ENCODE measurements at places on chromosomes 4 and X. TPM values are rescaled to one million over a fixed set of nuclear protein-coding genes. Genes with fewer than 3 reads are reported as not detected.

DNA sequence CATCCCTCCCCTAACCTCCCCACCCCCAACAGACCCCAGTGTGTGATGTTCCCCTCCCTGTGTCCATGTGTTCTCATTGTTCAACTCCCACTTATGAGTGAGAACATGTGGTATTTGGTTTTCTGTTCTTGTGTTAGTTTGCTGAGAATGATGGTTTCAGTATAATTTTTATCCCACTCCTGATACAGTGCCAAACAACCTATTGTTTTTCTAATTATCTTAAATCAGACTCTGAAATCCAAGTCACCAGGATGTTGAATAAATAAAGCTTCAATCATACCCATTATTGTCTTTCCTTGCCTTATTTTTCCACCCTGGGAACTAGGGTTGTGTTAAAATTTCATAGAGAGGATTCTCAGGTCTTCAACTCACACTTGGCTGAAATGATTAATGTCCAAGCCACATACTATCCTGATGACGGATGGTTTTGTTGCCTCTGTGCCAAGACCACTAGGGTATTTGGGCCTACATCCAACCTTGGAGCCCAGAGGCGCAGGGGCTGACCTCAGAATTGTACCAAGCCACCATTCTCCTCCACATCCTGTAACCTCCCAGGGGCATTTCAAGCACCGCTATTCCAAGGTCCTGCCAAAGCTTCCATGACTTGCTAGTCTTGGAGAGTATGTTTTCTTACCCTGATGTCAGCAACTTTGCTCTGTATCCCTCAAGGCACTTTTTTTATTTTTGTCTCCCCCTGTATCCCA, 332.4 kb downstream of the ARHGAP24 start:
- H3K27ac ChIP-seq: no peak overlapping the region
- no peak for DNase-seq

GRCh38 chrX:153573984-153574383, 25.0 kb downstream of the CCNQ start:
- no peaks in the 10 kb centered on the region for H3K4me1 ChIP-seq
- no peak overlapping the region for H3K4me3 ChIP-seq
- DNase-seq: no peak
- H3K27ac ChIP-seq: no peak overlapping the region

DNA sequence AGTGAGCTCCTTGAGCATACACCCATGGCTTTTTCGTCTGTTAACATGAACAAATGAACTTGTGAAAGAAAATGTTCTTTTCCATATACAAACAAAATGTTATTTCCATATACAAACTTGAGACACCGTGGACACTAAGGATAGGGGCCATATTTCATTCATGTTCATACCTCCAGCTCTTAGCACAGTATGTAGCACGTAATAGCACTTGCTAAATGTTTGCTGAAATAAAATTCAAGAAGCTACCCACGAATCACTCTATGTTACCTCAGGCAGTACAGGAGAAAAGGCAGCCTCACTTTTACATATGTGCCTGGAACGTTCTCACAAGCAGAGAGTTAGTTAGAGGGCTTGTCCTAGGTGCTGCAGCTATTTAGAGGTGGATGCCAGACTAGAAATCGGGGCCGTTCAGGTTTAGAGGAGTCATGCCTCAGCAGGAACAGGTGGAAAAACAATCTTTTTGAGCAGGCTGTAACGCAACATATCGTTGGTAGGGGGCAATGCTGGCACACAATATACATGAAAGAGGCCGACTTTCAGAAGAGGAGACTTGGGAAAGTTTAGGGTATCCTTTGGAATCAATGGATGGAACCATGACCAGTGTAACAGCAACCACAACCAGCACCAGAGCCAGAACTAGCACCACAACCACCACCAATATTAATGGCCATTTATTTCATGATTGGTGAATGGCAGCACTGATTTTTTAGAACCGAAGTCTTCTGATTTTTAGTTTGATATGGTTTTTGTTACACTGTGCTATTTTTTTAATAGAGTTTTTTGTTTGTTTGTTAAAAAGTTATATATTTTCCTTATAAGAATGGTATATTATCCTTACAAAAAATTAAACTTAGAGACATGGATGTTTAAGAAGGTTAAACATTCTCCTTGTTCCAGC, 14.8 kb upstream of the PAQR3 start:
- no peaks in the 10 kb centered on the region for H3K27me3 ChIP-seq
- H3K27ac ChIP-seq: no peak overlapping the region
- no peaks in the 10 kb centered on the region for H3K4me1 ChIP-seq
- H3K36me3 ChIP-seq: no peaks in the 10 kb centered on the region
- no peak overlapping the region for H3K4me3 ChIP-seq
- DNase-seq: peak; percentile 34

- H3K36me3 ChIP-seq: no peaks in the 10 kb centered on the region
- no peak for DNase-seq
- no peaks in the 10 kb centered on the region for H3K4me1 ChIP-seq
- no peak overlapping the region for H3K27ac ChIP-seq
- H3K4me3 ChIP-seq: no peak overlapping the region
- H3K27me3 ChIP-seq: no peaks in the 10 kb centered on the region
Measured at GRCh38 chr4:15694431-15694830, 8.4 kb upstream of the BST1 start.

DNA sequence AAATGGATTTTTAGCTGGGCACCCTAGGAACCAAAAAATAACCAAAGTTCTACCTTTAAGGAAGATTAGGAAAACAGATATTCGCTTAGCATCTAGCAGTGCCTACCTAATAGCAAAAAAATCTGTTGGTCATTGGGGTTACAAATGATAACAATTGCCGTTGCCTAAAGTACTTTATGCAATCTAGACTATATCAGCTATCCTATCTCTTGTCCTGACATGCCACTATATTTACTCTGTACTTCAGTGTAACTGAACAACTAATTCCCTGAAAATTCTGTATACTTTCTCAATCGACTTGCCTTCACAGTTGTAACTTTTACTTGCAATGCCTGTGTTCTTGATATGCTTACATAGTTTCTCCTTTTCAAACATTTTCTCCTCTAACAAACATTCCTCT, 282.9 kb upstream of the PCDH7 start:
- no peaks in the 10 kb centered on the region for H3K27me3 ChIP-seq
- H3K4me3 ChIP-seq: no peak overlapping the region
- H3K27ac ChIP-seq: no peak overlapping the region

DNA sequence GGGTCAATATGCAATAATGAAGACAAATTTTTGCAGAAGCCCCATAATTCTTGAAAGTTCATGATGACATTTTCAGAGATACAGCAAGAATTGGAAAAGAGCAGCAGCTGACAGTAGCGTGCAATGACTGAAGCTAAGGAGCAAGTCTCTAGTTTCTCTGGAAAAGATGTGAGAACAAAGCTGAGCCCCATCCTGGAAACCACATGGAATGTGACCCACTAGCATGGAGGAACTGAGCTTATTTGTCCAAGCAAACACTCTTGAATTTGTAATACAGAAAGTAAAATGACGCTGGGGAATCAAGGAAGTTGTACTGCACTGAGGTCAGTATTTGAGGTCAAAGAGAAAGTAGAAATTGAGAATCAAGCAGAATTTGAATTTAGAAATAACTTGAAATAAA, 1447.2 kb downstream of the FSTL5 start:
- H3K27ac ChIP-seq: no peak overlapping the region
- H3K27me3 ChIP-seq: no peaks in the 10 kb centered on the region
- H3K4me1 ChIP-seq: no peaks in the 10 kb centered on the region
- no peaks in the 10 kb centered on the region for H3K36me3 ChIP-seq

- peaks cover 20% of the 10 kb centered on the region for H3K4me1 ChIP-seq
- peak; percentile 23 for DNase-seq
- H3K4me3 ChIP-seq: no peak overlapping the region
- H3K27me3 ChIP-seq: no peaks in the 10 kb centered on the region
- H3K27ac ChIP-seq: no peak overlapping the region
- no peaks in the 10 kb centered on the region for H3K36me3 ChIP-seq
Measured at GRCh38 chr4:26062215-26062614, 148.2 kb downstream of the SMIM20 start.

Gene GJB1
- 24.7 TPM for total RNA-seq

Gene TRIM2
- total RNA-seq: 31.3 TPM

GRCh38 chr4:86594559-86595425, 677 bp downstream of the PTPN13 start:
- peak overlapping the region; percentile 94 for H3K27ac ChIP-seq
- peak overlapping the region; percentile 29 for H3K4me3 ChIP-seq
- H3K27me3 ChIP-seq: no peaks in the 10 kb centered on the region
- DNase-seq: peak; percentile 40
- H3K36me3 ChIP-seq: no peaks in the 10 kb centered on the region

DNA sequence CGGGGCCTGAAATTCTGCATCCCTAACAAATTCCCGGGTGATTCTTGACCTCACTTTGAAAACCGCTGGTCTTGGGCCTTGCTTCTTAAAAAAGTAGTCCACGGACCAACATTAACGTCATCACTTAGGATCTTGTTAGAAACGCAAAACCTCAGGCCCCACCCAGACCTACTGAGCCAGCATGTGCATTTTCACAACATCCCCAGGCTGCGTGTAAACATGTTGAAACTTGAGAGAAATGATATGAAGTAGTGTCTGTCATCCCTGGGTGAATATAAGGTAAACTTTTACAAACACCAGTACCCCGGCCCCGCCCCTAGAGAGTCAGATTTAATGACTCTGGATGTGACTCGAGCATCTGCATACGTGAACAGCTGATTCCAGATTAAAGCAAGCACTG, 33.7 kb downstream of the SORBS2 start:
- no peak overlapping the region for H3K27ac ChIP-seq
- no peak for DNase-seq
- H3K36me3 ChIP-seq: no peaks in the 10 kb centered on the region
- no peak overlapping the region for H3K4me3 ChIP-seq
- H3K4me1 ChIP-seq: peaks cover 52% of the 10 kb centered on the region
- no peaks in the 10 kb centered on the region for H3K27me3 ChIP-seq

- no peaks in the 10 kb centered on the region for H3K36me3 ChIP-seq
- H3K4me1 ChIP-seq: peaks cover 9% of the 10 kb centered on the region
- DNase-seq: no peak
- no peaks in the 10 kb centered on the region for H3K27me3 ChIP-seq
Measured at GRCh38 chr4:187383181-187383580, 612.4 kb upstream of the ZFP42 start.

- no peaks in the 10 kb centered on the region for H3K27me3 ChIP-seq
- peaks cover 18% of the 10 kb centered on the region for H3K4me1 ChIP-seq
- no peak for DNase-seq
- H3K27ac ChIP-seq: peak overlapping the region; percentile 23
Measured at GRCh38 chr4:144647590-144647989, 1.6 kb downstream of the HHIP start.

- no peak overlapping the region for H3K4me3 ChIP-seq
- no peak overlapping the region for H3K27ac ChIP-seq
- H3K27me3 ChIP-seq: no peaks in the 10 kb centered on the region
- no peaks in the 10 kb centered on the region for H3K4me1 ChIP-seq
Measured at GRCh38 chr4:7335344-7336066, 99.2 kb downstream of the PSAPL1 start.

DNA sequence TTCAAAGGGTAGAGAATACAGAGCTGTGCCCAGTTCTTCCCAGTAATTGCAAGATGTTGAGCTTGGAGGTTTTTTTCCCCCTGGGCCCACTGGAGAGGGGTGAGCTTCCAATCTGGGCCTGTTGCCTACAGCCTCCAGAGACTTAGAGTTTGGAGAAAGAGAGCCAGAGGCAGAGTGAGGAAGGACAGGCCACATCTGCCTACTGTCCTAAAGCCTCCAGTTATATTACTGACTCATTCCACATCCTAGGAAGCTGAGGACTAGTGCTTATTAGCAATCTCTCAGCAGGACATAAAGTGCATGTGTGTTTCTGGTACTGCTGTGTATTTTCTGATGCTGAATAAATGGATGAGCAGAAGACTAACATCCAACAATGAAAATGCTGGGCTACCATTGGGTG, 181.0 kb upstream of the MAMLD1 start:
- H3K36me3 ChIP-seq: no peaks in the 10 kb centered on the region
- H3K4me3 ChIP-seq: no peak overlapping the region
- H3K4me1 ChIP-seq: no peaks in the 10 kb centered on the region

Gene TLR2
- 15.8 TPM for total RNA-seq

DNA sequence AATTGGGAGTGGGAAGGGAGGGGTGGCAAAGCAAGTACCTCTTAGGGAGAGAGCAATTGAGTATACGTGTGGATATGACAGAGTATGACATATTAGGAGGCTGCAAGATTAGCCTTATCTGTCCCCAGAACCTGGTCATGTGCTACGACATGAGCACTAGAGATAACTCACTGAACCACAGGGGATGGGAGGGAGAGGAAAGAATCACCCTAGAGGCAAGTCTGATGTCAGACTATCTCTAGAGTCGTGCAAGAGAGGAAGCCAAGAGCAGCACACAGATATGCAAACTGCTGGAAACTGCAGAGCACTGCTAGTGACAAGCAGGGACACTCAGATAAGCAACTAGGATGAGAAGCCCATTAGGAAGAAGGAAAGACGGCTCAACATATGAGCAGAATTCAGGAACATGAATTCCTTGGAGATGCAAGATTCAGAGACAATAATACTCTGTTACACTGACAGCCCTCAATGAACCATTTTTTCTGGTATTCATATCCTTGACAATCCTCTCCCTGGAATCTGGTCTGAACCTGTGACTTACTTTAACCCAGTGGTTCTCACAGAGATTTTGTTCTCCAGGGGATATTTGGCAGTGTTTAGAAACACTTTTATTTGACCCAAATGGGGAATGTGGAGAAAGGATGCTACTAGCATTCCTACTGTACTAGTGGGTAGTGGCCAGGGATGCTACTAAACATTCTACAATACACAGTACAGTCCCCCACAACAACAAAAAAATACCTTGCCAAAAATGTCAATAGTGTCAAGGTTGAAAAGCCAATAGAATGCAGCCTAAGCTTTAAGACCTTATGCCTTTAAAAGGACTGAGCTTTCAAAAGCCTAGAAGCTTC, 84.0 kb upstream of the BMP2K start:
- DNase-seq: no peak
- no peaks in the 10 kb centered on the region for H3K4me1 ChIP-seq

Gene SETD7
- total RNA-seq: 21.8 TPM

DNA sequence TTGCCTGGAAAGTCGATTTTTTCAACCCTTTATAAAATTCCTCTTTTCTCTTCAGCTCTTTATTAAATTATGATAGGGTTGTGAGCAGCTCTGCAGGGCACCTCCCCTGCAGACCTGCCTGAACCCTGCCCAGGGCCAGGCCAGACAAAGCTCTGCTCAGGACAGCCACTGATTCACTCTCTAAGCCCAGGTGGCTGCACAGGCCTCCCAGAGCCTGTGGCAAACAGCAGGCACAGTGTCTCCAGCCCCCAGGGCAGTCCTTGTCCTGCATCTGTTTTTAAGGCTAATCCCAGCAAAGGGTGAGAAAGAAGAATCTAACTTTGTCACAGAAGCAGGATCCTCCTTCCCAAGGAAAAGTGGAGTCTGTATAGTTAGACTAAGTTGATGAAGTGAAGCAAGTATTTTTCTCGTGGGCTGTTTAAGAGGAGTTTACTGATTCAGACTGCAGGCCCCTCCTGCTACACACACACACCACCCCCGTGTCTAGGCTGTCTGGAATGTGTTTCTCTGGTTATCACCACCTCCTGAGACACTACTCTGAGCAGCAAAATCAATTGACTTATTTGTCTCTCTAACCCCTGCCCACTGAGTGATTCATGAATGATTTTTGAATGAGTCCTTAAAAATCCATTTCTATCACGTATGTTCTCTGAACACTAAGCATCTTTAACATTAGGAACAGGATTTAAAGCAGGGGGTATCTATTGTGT, 101.7 kb downstream of the CHIC2 start:
- H3K27ac ChIP-seq: no peak overlapping the region
- H3K27me3 ChIP-seq: no peaks in the 10 kb centered on the region
- H3K4me1 ChIP-seq: no peaks in the 10 kb centered on the region
- H3K4me3 ChIP-seq: no peak overlapping the region
- H3K36me3 ChIP-seq: no peaks in the 10 kb centered on the region
- DNase-seq: peak; percentile 4

Gene SMIM10L2A
- total RNA-seq: 4.0 TPM

Gene MBNL3
- total RNA-seq: 14.8 TPM

All from body of pancreas (tissue), 4 donors.